ENCODE measurements at places on chromosomes 2 and 18.
A peak's percentile ranks its signal among the peaks of the same experiment; 100 is the strongest.

DNA sequence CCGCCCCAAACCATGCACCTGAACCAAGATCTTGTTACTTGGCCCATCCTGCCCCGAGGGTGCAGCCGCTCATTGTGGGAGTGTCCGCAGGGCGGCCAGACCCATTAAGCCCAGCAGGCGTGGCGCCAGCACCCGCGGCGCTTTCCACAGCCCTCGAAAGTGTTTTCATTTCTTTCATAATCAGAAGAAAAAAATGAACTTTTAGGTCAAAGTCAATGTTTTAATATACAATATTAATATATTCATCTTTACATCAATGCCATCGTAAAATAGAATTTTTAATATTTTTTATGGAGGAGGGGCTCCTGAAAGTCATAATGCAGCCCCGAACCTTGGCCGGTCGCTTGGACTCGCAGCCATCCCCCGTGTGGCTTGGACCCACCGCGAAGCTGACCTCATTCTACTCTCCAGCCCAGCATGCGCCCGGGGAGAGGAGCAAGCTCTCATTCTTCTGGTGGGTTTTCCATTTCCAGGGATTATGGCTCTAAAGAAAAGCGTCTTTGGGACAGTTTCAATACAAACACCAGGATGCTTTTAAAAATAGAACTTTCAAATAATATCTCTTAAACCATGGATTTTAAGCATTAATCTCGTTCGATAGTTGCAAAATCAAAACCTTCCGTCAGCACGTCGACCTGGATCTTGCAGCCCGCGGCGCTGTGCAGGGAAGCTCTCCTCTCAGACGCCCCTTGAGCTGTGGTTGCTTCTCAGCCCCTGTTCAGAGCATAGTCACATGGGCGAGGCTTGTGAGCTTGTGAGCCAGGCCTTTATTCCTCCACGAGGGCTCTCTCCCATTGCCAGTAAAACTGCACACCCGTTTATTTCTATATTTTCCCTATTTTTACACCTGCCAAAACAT is 17.2 kb upstream of the ASB1 start:
- no peak for DNase-seq

- DNase-seq: no peak
Observed at GRCh38 chr18:42338683-42339082, 383.6 kb downstream of the PIK3C3 start.

GRCh38 chr2:45860136-45861121 is 209.0 kb downstream of the PRKCE start:
- DNase-seq: no peak

GRCh38 chr2:133660510-133660909 is 92.2 kb upstream of the NCKAP5 start:
- DNase-seq: no peak

GRCh38 chr2:126494593-126494992 is 161.4 kb upstream of the GYPC start:
- no peak for DNase-seq

- peak; percentile 10 for DNase-seq
Observed at GRCh38 chr18:57210107-57210715, 63.3 kb downstream of the BOD1L2 start.

DNA sequence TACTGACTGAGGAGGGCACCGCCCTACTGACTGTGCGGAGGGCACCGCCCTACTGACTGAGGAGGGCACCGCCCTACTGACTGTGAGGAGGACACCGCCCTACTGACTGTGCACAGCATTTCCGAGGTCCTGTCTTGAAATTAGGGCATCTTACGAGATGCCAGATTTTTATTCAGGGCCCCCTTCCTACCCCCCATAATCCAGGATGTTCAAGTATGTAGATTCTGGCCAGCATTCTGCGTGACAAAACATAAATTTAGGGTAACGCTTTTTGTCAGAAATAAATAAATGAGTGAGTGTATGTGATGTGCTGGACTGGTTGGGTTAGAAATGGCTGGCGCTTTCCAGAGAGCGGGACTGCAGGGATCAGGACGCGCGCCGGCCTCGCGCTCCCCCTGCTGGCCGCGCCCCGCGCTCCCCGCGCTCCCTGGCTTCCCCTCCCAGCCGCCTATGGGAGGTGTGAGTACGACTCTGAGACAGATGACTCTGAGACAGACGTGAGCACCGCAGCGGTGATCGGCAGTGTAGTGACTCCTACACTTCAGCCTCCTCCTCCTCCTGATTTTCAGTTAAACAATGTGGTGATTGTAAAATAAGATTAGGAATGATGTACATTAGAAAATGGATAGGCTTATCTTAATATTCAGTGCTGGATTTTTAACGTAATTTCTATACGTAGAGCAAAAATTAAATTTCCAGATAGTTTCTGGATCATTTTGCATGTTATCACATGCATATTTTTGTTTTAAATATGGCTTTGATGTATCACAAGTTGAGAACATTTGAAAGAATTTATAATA is 149.2 kb upstream of the NFATC1 start:
- peak; percentile 67 for DNase-seq

DNA sequence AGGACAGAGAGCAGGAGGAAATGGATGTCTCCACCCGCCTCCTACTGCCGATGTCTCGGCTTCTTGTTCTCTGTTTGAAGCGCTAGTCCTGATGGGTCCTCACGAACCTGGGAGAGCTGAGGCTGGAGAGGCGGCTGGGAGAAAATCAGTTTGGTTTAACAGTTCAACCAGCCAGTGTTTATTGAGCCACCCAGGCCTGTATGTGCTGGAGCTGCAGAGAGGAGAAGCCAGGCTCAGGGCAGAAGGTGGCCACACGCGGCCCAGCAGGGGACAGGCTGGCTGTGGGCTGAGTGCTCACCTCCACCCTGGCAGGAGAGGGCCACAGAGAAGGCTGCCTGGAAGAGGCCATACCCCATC is 202.1 kb downstream of the CYP26B1 start:
- DNase-seq: no peak
